Spinal cord (tissue), 10 donors: ENCODE measurements at places on chromosomes 5 and 9. TPM values are rescaled to one million over a fixed set of nuclear protein-coding genes. Genes with fewer than 3 reads are reported as not detected.

The OR13C2 gene
- not detected for polyA plus RNA-seq

The FOXD1 gene
- polyA plus RNA-seq, result 3.2 TPM

The PKD2L2 gene
- 0.21 TPM for polyA plus RNA-seq

The UNC5A gene
- 16.2 TPM for polyA plus RNA-seq

The PPP2R2B gene
- 211 TPM for polyA plus RNA-seq
